ENCODE measurements at places on chromosomes 7 and 10. TPM values are rescaled to one million over a fixed set of nuclear protein-coding genes. Genes with fewer than 3 reads are reported as not detected.

MMD2 gene
- total RNA-seq = not detected

ANXA8L1 gene
- not detected for total RNA-seq

ZNF716 gene
- total RNA-seq = not detected

GFRA1 gene
- total RNA-seq = 31.3 TPM

SPDYE2 gene
- total RNA-seq = not detected

ARHGEF5 gene
- 10.1 TPM for total RNA-seq

ASZ1 gene
- total RNA-seq = not detected

NPC1L1 gene
- not detected for total RNA-seq

CCL24 gene
- total RNA-seq = not detected

IKZF1 gene
- total RNA-seq = not detected

ST7 gene
- 22.3 TPM for total RNA-seq

TMEM236 gene
- not detected for total RNA-seq

NUDT13 gene
- total RNA-seq = 0.97 TPM

MEOX2 gene
- total RNA-seq = 4.5 TPM

Measured in hair follicle dermal papilla cell (primary cell).